Mesothelial cell of epicardium (in vitro differentiated cells): ENCODE measurements at places on chromosomes 4 and X.
A peak's percentile ranks its signal among the peaks of the same experiment; 100 is the strongest.

DNA sequence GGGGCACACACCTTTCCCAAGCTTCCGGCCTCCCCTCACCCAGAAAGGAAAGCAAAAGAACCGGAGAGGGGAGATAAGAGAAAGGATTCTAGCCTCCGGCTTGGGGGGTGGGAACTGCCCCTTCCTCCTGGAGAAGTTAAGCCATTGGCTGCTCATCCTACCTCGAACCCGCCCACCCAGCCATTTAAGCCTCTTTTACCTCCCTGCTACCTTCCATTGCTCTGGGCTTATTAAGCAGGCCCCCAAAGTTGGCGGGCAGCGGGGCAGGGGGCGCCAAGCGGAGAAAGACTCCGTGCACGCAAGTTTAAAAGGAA is 2.3 kb downstream of the MAML3 start:
- DNase-seq, result peak; percentile 79

GRCh38 chrX:48683411-48683982 is at the start of gene WAS:
Gene WAS, plus strand, starts transcription at chrX:48683799. Its CDS starts 55 bp downstream, at chrX:48683854.
- DNase-seq, result no peak

GRCh38 chr4:155712846-155713245 is 46.0 kb upstream of the GUCY1B1 start:
- no peak for DNase-seq

GRCh38 chr4:119302073-119302832 is 19.7 kb downstream of the FABP2 start:
- DNase-seq, result no peak

- DNase-seq, result no peak
Observed at GRCh38 chr4:139728840-139729239, 63.2 kb downstream of the MGST2 start.

GRCh38 chr4:110415041-110415440 is 60.9 kb upstream of the ENPEP start:
- no peak for DNase-seq

GRCh38 chr4:89739311-89739988 is 97.5 kb downstream of the SNCA start:
- no peak for DNase-seq

DNA sequence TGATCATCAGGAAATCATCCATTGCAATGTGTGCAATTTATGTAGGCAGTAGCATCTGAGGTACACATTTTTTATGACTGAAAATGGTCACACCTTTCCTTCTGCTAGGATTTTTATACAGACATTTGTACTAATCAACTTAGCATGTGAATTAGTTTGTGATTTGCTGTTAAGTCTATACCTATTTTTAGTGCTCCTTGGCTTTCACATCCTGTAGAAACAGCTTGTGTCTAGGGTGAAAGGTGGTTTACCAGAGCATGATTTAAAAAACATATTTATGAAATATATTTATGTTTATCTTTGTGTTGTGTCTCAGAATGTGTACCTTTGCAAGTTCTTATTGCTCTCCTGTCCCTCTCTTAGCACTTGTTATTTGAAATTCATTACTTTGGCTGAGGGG is 916.0 kb downstream of the TECRL start:
- DNase-seq, result no peak
